ENCODE measurements at places on chromosomes 16 and 17.

DNA sequence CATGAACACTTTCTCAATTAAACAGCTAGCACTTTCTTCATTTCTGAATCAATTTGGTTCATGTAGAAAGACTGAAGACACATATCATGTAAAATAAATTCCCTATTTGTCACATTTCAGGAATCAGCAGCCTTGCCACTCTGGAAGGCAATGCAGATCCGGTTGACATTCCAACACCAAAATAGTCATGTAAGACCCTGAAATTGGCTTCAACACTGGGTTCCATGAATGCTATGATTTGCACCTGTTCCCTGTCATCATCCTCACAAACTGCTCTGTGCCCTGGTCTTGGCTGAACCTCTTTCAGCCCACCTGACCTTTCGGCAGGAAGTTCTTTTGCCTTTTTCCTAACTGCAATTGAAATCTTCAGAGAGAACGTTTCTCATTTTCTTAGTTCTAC lies 156.9 kb downstream of the CDH8 start:
- DNase-seq, result no peak

GRCh38 chr17:80633207-80633606 lies 88.6 kb downstream of the RPTOR start:
- no peak for DNase-seq

GRCh38 chr16:4767872-4768548 lies 1.0 kb upstream of the ZNF500 start:
- DNase-seq, result no peak

- no peak for DNase-seq
Observed at GRCh38 chr16:55835581-55835980, 2.7 kb upstream of the CES1 start.
